ENCODE measurements at places on chromosomes 3 and 15.

GRCh38 chr3:22728406-22728805 lies 474.7 kb upstream of the UBE2E2 start:
- DNase-seq, result no peak

GRCh38 chr3:186640473-186640818 lies 247 bp downstream of the FETUB start:
- no peak for DNase-seq

GRCh38 chr3:135556174-135556573 lies 409.4 kb upstream of the PPP2R3A start:
- no peak for DNase-seq

GRCh38 chr3:168615493-168616020 lies 519.8 kb upstream of the GOLIM4 start:
- no peak for DNase-seq

DNA sequence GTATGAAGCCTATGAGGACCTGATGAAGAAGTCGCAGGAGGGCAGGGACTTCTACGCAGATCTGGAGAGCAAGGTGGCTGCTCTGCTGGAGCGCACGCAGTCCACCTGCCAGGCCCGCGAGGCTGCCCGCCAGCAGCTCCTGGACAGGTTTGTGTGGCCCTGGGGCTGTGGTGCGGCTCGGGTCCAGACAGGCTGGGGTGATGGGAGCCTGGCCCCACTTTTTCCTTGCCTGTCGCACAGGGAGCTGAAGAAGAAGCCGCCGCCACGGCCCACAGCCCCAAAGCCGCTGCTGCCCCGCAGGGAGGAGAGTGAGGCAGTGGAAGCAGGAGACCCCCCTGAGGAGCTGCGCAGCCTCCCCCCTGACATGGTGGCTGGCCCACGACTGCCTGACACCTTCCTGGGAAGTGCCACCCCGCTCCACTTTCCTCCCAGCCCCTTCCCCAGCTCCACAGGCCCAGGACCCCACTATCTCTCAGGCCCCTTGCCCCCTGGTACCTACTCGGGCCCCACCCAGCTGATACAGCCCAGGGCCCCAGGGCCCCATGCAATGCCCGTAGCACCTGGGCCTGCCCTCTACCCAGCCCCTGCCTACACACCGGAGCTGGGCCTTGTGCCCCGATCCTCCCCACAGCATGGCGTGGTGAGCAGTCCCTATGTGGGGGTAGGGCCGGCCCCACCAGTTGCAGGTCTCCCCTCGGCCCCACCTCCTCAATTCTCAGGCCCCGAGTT lies 29.0 kb downstream of the PTPN23 start:
- no peak for DNase-seq

- no peak for DNase-seq
These were observed 347.4 kb upstream of the ADAMTS9 start for GRCh38 chr3:65035246-65035645.

DNA sequence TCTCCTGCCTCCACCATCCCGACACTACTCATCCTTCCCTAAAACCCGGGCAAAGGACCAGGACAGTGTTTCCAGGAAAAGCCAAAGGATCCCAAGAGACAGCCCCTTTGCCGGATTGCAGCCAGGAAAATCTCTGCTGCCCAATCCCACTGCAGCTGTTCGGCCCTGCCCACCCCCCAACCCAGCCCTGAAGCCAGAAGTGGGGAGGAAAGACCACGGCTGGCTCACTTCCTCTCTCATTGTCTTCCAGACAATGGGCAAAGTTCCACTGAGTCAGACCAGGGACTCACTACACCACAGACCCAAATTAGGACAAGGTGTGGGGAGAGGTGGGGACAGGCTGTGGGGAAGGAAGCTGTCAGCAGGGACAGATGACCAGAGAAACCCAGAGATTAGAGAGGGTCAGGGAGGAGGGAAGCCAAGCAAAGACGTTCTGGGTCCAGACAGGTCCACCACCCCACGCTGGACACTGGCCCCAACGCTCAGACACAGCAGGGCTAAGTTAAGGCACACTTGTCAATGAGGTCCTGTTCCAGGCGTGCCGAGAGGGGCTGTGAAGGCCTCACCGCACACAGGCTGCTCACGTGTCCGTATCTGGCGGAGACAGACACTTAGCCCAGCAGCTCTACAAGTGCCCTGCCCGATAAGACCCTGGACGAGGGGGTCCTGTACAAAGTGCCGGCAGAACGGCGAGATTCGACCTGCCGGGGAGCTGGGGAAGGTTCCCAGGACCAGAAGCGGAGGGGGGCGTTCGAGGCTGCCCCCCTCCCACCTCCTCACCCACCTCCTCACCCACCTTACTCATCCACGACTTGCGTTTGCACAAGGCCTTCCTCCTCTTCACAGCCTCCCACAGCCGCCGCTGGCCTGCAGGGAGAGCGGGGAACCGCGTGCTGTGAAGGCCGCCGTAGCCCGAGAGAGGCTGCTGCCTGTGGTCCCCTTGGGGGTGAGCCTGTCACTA lies 21.9 kb downstream of the TNK2 start:
- no peak for DNase-seq

DNA sequence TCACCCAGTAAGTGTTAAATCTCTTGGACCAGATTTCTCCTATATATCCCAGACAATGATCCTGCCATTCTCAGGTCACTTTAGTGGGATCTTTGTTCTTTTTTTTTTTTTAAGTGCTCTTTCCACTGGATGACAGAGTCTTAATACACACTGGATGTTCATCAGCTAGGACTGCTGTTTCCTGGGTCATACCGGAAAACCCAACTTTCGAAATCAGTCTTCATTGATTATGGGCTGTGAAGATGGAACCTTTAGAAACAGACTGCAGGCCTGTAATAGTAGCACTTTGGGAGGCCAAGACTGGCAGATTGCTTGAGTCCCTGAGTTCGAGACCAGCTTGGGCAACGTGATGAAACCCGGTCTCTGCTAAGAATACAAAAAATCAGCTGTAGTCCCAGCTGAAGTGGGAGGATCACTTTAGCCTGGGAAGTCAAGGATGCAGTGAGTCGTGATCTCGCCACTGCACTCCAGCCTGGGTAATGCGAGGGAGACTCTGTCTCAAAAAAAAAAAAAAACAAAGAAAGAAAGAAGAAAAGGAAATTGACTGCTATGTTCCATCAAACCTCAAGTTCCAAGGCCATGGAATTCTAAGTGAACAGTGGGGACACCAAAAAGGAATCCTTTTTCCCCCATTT lies 2.3 kb downstream of the EOGT start:
- no peak for DNase-seq

GRCh38 chr3:135239615-135239884 lies 444.5 kb downstream of the EPHB1 start:
- DNase-seq, result no peak

DNA sequence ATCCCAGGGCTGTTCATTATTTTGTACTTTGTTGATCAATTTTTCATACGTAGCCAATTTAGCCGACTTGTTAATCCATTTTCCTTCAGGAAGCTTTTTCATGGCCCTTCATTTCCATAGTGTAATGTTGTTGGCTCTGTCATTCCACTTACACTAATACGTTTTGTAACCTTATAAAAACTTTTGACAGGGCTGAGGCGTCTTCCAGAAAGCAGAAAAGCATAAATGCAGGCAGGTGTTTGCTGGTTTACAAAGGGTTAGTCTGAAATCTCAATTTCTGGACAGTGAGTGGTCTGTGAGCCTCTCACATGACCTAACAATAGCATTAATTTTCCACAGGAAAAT lies 444.0 kb downstream of the OTOL1 start:
- no peak for DNase-seq

DNA sequence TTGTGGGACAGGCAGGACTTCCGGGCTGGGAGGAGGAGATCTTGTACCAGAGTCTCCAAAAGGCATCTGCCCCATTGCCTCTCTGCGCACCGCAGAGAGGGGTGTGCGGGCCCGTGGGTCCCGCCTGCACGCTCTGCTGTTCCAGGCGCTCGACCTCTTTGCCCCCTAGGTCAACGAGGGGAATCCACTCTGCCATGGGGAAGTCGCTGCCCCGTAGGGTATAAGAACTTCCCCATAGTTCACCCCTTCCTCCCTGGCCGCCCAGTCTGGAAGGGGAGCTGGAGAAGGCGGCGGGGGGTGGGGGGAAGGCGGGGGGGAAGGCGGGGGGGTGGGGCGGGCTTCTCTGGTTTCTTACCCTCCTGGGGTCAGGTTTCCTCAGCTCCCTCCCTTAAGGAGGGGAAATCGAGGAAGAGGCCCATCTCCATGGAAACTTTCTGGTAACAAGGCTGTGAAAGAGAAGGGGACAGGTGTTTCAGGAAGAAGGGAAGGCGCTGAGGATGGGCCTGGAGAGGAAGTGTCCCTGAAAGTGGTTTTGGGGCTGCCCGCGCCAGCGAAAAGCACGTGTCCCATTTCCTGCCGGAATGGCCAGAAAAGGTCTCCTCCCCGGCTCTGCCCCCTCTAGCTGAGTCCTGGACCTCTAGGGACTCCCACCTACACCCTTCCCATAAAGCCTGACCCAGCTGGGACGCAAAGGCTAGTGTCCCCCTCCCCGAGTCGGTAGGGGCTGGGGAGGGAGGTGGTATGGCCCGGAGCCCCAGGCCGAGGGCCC lies 27.5 kb downstream of the NR1I2 start:
- no peak for DNase-seq

- no peak for DNase-seq
These were observed 745.2 kb downstream of the SI start for GRCh38 chr3:164332831-164333802.

- DNase-seq, result no peak
These were observed 6.3 kb downstream of the CCPG1 start for GRCh38 chr15:55401786-55402246.

GRCh38 chr3:12944849-12945248 lies 103.5 kb upstream of the RPL32 start:
- DNase-seq, result no peak

- no peak for DNase-seq
These were observed 86.9 kb upstream of the UBE2E2 start for GRCh38 chr3:23116081-23116837.

DNA sequence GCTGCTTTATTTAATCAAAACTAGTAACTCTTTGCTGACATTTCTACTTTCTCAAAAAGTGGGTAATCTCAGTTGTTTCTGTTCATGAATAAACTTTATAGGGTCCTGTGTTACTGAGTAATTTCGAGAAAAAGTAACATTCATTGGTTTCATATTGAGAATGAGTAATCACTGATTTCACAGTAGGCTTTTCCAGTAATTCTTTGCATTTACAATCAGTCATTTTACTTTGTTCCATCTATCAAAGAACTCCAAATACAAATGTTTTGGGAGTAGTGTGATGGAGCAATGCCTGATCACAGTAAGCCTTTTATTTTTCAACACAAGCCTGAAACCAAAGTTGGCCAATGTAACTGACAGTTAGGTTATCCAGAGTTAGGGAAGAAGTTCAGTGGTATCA lies 353.6 kb downstream of the ULK4 start:
- no peak for DNase-seq

GRCh38 chr3:190566043-190566933 lies 52.4 kb downstream of the IL1RAP start:
- no peak for DNase-seq

- DNase-seq, result no peak
These were observed 13.5 kb downstream of the TBC1D2B start for GRCh38 chr15:78063970-78064385.

- DNase-seq, result no peak
These were observed 2.3 kb upstream of the CYP11A1 start for GRCh38 chr15:74369756-74370155.

- no peak for DNase-seq
These were observed 505.0 kb upstream of the THBS1 start for GRCh38 chr15:39075756-39076341.

DNA sequence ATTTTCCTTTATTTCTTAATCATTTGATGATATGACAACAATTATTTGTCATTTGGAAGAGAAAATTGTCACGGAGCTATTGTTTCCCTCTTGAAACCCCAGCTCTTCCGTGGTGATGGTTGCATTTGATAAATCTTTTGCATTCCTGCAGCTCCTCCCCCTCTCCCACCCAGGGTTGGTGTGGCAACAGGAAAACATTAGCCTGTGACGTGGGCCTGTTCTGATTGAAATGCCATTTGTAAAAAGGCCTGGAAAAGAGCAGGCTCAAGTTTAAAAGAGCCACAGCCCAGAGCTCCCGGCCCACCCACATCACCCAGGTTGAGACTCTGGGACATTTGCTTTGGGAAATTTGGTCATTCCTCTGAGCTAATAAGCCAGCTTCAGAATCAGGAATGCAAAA lies 282.5 kb downstream of the RPLP1 start:
- no peak for DNase-seq

DNA sequence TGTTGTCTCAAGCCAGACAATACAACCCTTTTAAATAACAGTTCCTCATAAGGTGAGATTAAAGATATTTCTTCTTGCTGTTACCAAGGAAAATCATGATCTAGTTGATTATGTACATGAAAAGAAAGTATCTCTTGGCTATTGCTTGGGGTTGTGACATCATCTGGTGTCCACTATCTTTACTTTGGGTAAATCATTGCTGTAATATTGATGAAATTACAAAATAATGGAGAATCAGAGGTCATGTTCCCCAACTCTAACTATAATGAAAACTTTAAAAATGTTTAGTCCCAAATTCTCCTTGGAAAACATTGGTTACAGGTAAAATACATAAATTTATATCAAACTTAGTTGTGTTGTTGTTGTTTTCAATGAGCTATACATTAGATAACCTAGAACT lies 142.2 kb downstream of the ARPP21 start:
- no peak for DNase-seq

DNA sequence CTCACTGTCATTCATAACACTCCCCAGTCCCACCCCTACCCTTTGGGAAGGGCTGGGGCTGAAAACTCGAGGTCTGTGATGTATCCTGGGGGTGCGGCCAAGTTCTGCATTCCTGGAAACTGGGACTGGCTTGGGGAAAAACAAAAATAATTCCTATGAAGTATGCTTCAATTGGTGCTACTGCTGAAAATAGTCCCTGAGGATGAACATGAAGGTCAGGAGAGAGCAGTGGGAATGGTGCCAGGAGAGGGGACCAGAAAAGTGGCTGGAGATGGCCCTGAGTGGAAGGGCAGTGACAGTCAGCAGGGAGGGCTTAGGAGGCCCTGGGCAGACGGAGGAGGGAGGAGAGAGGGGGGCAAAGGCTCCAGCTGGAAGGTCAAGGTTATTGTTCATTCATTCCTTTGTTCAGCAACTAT lies 4.8 kb upstream of the ISLR start:
- DNase-seq, result no peak

Data from memory B cell (primary cell).